ENCODE measurements at places on chromosomes 5 and 9.

DNA sequence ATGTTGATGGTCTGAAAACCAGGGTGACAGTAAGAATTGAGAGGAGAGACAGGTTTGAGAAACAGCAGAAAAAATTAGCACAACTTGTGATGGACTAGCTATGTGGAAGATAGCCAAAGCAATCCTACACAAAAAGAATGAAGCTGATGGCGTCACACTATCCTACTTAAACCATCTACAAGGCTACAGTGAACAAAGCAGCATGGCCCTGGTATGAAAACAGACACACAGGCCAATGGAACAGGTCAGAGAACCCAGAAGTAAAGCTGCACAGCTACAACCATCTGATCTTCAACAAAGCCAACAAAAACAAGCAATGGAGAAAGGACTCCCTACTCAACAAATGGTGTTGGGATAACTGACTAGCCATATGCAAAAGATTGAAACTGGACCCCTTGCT, 7.5 kb upstream of the UBE2R2 start:
- DNase-seq: no peak

- DNase-seq: no peak
Observed at GRCh38 chr9:16303506-16303905, 567.0 kb downstream of the BNC2 start.

DNA sequence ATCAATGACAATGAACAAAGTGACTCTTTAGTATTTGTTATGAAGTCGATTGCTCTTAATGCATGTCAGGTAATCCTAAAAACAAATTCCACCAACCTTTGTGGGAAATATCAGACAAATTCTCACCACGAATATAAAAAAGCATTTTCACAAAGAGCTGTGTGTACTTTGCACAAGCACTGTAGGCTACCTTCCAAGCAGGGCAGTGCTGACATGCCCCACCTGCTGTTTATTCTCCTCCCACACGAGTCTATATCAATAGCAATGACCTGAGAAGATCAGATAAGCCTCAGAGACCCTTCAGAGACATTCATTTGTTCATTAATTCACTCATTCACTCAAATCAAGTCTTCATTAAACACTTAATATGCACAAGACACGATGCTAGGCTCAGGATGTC, 469.1 kb downstream of the ZSWIM6 start:
- no peak for DNase-seq

DNA sequence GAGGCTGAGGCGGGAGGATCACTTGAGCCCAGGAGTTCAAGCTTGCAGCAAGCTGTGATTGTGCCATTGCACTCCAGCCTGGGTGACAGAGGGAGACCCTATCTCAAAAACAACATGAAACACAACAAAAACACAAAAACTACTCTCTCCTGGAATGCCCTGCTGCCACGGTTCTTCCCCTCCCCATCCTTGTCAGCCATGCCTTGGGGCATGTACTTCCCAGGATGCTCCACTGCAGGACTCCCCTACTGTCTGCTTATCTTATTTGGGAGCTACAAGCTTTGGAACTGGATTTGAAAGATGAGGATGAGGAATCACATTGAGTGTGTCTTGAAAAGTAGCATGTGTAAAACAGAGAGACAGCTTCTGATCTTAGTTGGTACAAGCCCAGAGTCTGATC, 40.1 kb upstream of the KIAA1958 start:
- DNase-seq: no peak

GRCh38 chr5:958701-959571, 49.7 kb upstream of the NKD2 start:
- DNase-seq: no peak

DNA sequence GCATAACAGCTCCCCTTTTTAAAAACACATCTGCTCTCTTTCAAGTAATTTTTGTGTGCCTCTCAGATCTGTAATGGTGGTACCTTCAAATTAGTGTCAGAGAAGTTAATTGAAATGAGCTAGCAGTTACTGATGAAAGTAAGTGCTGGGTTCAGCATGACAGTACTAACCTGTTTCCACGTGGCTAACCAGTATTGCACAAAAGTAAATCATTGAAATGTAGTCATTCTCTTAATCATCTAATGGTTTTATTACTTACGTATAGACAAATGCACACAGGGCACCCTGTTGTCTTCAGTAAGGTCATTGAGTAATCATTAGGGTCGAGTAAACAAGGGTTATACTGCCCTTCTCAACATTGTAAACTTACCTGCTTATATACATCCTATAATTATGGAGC, 157.8 kb upstream of the PRR16 start:
- DNase-seq: no peak

- DNase-seq: no peak
Observed at GRCh38 chr5:100659080-100659795, 124.1 kb downstream of the FAM174A start.

- DNase-seq: no peak
Observed at GRCh38 chr5:135743181-135743580, 91.3 kb upstream of the SLC25A48 start.

GRCh38 chr5:118687661-118688621, 300.4 kb downstream of the DTWD2 start:
- no peak for DNase-seq

- DNase-seq: no peak
Observed at GRCh38 chr5:76617675-76618074, 5.5 kb downstream of the F2RL2 start.

DNA sequence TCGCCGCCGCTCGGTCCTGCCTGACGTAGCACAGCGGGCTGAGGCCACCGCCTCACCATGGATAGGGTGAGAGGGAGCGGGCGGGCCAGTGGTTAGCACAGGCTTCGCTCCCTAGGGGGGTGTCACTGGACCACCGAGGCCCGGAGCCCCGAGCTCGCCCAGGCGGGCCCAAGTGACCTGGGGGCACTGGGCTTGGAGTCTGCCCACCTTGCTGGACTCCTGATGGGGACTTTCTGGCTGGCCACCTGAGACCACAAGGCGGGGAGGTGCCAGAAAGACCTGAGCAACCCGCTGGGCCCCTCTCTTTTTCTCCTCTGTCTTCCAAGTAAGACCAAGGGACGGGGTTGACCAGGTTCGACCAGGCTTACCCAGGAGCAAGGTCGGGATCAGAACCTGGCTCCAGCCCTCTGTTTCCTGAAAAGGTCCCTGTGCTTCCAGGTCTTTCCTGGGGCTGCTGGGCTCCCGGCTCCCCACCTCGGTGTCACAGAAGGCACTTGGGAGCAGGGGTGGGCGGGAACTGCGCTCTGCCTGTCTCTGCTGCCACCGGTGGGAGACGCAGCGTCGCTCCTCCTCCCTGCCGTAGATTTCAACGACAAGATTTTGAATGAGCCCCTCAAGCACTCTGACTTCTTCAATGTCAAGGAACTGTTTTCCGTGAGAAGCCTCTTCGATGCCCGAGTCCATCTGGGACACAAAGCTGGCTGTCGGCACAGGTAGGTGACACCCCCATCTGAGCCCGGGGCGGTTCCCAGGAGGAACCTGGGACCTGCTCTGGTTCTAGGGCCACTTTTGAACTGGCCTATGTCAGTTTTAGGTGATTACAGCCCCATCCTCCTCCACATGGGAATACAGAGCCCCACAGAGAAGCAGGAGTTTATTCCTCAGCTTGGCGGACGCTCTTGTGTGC, 1.0 kb downstream of the MRPS2 start:
- DNase-seq: no peak

GRCh38 chr5:35668794-35669193, 51.1 kb downstream of the SPEF2 start:
- no peak for DNase-seq

- no peak for DNase-seq
Observed at GRCh38 chr5:146344155-146345118, 5.8 kb downstream of the POU4F3 start.

- no peak for DNase-seq
Observed at GRCh38 chr5:32578363-32578762, 7.0 kb upstream of the SUB1 start.

DNA sequence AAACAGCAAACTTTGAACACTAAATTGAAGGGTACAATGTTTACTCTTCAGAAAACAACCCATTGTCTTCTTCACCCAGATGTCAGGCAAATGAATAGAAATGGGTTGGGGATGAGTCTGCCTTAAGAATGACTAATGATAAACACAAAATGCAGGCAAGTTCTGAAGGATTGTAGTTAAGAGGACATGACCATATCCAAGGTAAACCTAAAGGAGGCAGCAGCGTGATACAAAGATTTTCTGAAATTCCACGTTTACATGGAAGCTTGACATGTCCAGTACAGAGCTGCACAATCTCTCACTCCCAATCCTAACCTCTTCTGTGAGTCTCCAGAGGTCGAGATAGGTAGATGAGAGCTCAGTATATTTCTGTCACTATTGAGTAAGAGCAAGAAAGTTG, 1263.2 kb upstream of the CDH6 start:
- DNase-seq: no peak

GRCh38 chr9:124395826-124396225, 19.4 kb downstream of the PSMB7 start:
- DNase-seq: no peak

GRCh38 chr9:91843623-91844148, 106.3 kb downstream of the ROR2 start:
- no peak for DNase-seq

- DNase-seq: no peak
Observed at GRCh38 chr5:153096381-153096780, 394.1 kb upstream of the GRIA1 start.

DNA sequence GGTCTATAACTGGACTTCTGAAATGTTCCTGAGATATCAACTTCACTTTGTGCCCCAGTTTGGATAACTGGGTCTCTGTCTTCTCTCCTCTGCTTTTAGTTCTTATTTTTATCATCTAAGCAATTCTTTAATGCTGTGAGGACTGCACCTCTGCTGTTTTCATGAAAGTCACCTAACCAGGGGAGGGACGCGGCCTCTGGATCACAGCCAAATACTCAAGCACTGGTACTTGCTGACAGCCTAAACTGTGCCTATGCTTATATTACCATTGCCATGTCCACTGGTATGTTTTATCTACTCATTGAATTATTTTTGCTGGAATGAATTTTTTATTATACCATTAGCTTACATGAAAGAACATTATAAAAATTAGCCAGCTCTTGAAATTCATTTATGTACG, 674.0 kb downstream of the DMRTA1 start:
- DNase-seq: no peak

GRCh38 chr5:124040799-124041198, 528.8 kb downstream of the CSNK1G3 start:
- DNase-seq: no peak

- DNase-seq: no peak
Observed at GRCh38 chr5:36535859-36536615, 70.4 kb upstream of the SLC1A3 start.

- DNase-seq: no peak
Observed at GRCh38 chr5:9062873-9063272, 483.0 kb downstream of the SEMA5A start.

- no peak for DNase-seq
Observed at GRCh38 chr5:141869514-141869913, 8.7 kb downstream of the PCDH1 start.

DNA sequence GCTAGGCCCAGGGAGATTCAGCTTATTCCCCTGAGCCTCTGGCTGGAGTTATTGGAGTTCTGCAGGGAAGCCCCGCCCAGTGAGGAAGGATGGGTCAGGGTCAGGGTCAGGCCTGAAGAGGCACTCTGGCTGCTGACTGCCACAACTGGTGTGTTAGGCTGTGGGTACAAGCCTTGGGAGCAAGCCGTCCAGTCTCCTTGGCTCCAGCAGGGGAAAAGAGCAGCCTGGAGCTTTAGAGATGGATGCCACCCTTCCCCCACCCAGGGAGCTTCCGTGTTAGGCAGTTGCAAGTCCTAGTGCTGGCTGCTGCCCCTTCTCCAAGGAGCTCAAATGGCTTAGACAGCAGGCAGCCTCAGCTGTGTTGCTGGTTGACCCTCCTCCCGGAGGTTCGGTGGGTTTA, 34.4 kb upstream of the TAF11L2 start:
- no peak for DNase-seq

DNA sequence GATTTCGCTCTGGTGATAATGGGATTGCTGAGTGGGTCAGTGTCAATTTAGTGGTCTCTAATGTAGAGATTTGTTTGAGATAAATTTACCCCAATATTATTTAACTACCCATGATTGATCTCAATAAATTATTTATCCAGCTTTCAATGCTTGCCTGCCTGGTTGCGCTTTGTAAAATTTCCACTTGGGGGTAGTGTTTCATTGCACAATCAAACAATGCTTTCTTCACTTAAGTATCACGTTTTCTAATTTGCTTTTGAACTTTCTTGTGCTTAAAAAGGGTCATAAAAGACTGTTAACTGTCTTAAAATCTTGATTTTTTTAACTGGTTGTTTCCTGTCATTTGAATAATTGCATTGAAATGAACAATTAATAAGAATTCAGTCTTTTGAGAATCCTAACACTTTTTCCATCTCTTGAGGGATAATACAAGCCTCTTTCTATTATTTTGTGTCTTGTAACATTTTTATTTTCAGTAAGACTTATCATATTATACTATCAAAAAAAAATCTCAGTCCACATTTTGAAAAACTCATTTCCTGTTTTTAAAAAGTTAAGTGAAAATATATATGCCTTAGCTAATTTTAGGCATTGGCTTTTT, 18.7 kb downstream of the HSD17B4 start:
- no peak for DNase-seq

DNA sequence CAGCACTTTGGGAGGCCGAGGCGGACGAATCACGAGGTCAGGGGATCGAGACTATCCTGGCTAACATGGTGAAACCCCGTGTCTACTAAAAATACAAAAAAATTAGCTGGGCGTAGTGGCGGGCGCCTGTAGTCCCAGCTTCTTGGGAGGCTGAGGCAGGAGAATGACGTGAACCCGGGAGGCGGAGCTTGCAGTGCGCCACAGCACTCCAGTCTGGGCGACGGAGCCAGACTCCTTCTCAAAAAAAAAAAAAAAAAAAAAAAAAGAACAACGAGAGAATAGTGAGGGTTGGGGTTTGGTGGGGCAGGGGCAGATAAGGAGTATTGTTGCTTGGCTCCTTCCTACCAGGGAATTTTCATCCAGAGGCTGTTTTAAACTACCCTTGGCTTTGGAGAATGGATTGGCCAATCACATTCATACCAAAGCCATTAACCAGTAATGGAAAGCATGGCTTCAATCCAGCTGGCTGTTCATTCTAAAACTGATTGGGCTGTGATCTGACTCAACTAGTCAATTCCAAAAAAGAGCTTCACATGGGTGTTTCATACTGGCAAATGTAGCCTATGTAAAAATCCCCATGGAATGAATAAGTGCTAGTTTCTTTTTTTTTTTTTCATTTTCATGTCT, 64.4 kb downstream of the PLCXD3 start:
- DNase-seq: no peak

GRCh38 chr5:150356575-150357294, 762 bp upstream of the TCOF1 start:
- DNase-seq: no peak

DNA sequence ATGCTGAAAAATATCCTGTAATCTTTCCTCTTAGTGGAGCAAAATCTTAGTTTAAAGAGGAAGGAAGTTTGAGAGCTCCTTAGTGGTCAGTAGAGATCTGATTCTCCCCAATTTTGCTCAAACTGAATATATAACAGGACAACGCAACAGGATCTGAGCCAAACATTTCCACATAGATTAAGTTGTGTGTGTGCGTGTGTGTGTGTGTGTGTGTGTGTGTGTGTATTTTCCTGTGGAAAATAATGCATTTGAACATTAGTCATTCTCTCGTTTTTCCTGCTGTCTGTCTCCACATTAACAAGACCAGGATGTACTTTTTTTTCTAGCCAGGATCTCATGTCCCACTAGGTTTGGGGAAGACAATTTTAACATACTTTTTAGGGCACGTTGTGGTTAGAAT, 312.1 kb upstream of the CDH18 start:
- no peak for DNase-seq

- DNase-seq: no peak
Observed at GRCh38 chr5:103472265-103472664, 90.3 kb downstream of the NUDT12 start.

- DNase-seq: no peak
Observed at GRCh38 chr5:128782446-128782845, 182.8 kb upstream of the SLC27A6 start.

- DNase-seq: no peak
Observed at GRCh38 chr9:109319626-109320241, 1.1 kb downstream of the EPB41L4B start.

All from stimulated activated CD8-positive, alpha-beta memory T cell treated with anti-CD3 and anti-CD28 coated beads, Interleukin-12 subunit alpha, Interleukin-12 subunit beta, amount 100 ng/mL, for 4 hours (primary cell).